Substantia nigra (tissue), 51 donors: ENCODE measurements at places on chromosomes 7 and 10.

DNA sequence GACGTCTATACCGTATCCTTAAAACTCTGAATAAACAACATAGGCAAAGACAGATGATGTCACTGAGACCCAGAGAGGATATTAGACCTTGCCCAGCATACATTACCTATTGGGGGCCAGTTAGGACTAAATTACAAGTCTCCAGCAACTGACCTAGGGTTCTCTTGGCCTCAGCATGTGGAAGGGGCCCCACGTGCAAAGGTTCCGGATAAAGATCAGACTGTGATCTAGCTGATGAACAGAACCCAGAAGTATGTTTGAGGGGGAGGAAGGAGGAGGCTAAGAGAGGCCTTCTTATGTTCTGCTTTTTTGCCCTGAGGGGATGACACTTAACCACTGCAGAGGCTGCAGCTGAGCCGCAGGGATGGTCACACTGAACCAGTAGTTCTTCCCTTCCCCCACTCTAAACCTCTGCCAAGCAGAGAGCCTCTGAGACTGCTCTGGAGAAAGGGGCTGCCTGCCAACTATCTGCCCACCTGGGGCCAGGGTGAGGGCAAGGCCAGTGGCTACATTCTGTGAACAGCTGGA is 24.0 kb upstream of the KMT2C start:
- peak; percentile 19 for DNase-seq

GRCh38 chr10:96358851-96359540 is at the start of gene OPALIN:
Gene OPALIN (minus strand): TSS chr10:96359002. CDS start chr10:96358896, 106 bp downstream.
- peak; percentile 48 for DNase-seq

GRCh38 chr7:136495081-136495480 is 373.4 kb upstream of the CHRM2 start:
- no peak for DNase-seq

DNA sequence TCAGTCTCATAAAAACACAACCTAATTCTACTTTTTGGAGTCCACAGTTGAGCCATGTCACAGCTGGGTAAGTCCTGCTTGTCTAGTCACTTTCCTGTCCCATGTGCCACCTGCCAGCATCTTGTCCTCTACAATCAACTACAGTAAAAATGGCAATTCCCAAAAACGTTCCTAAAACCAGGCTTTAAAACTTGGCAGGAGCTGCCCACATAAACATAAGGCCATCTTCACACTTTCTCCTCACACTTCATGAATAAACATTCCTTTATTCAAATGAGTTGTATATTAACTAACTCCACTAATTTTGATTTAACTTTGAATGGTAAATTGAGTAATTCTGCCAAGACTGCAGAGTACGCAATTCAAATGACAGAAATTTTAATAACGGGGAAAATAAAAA is 49.5 kb downstream of the SFMBT2 start:
- no peak for DNase-seq

DNA sequence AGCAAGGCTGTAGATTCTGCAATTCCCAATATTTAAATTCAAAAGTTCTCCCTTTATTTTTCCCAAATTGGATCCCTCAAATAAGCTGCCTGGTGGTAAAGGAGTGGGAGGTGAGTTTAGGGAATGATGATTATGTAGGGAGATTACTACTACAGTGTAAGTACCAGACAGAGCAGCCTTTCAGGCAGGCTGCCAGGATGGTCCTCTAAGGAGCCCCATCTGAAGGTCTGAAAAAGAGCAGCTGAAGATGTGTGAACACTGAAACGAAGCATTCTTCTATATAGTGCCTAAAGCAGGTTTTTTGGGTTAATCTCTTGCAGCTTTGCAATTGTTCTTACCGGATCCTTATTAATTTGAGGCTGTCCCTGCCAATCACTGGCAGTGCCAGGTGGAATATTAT is 84.7 kb downstream of the CREB5 start:
- DNase-seq = no peak
